GM12864 (cell line): ENCODE measurements at places on chromosomes 3 and 15.

DNA sequence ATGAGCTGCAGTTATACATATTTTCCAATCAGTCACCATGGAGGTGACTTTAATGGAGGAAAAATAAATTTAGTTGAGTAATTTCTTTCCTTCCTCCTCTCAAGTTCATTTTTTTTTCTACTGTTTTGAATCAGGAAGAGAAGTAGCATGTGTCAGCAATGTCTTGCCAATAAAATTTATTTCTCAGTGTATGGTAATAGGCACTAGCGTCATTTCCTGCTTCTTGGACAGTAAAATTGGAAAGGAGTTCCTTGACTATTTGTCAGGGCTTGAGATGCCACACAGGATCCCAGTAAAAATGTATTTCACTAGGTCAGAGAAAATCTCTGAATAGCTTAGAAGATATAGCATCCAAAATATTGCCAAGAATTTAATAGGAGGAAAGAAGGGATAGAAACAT is 605.9 kb downstream of the ROBO1 start:
- DNase-seq, result no peak

- no peak for DNase-seq
Observed at GRCh38 chr15:77001351-77001750, 6.4 kb downstream of the PSTPIP1 start.

DNA sequence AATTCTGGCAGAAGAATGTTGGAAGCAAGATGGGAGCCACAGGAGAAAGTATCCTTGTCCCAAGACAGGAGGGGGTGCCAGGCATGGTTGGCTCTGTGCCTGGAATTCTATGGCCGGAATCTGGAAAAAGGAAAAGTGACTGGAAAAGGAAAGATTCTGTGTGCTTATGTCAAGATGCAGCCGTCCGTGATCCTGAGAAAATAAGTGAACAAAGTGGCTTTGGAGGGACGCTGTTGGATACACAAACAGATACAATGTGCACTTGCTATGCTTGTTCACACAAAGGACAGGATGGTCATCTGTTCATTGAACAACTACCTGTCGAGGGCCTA is 28.5 kb upstream of the MUC20 start:
- no peak for DNase-seq

DNA sequence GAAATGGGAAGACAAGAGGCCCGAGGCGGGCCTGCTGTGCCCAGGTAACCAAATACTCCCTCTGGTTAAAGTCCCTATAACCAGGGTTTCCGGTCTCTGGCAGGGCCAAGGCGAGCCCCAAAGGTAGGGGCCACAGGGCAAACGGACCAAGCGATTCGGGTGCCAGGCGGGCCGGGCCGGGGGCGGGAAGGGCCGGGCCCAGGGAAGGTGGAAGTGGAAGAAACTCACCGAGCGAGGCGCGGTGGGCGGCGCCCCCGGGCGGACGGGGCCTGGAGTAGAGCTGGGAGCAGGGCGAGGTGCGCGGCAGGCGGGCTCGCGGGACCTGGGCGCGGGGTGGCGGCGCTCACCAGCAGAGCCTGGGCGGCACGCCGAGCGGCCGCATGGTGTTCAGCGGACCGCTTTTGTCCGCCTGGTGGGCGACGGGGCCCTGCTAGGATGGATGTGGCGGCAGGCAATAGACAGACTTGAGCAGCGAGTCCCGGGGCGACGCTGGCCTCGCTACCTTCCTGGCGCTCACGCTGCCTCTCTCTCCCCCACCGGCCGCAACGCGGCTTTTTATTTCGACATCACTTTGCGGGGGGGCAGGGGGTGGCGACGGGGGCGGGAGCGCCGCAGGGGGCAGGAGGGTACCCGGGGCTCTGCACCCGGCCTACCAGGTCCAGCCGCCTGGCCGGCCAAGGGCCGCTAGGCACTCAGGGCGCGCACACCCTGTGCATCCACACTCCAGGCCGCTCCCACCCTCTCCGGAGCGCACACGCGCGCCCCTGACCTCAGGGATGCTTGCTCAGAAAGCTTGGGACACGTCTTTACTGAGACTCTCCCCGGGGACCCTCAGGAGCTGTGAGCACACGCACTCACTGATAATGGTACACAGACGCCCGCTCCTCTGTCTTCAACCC is at the start of gene GATA2:
Gene GATA2, minus strand, starts transcription at position 531 of the 899 bp plus-strand sequence. CDS start 6,170 bp downstream, outside the sequence.
- DNase-seq, result no peak

GRCh38 chr3:72270072-72270681 is 485.2 kb upstream of the PROK2 start:
- DNase-seq, result no peak

GRCh38 chr3:170178651-170179050 is 2.9 kb downstream of the PHC3 start:
- no peak for DNase-seq

- no peak for DNase-seq
Observed at GRCh38 chr3:170278627-170279026, 56.4 kb downstream of the PRKCI start.

- no peak for DNase-seq
Observed at GRCh38 chr3:160187288-160187687, 37.9 kb upstream of the C3orf80 start.

DNA sequence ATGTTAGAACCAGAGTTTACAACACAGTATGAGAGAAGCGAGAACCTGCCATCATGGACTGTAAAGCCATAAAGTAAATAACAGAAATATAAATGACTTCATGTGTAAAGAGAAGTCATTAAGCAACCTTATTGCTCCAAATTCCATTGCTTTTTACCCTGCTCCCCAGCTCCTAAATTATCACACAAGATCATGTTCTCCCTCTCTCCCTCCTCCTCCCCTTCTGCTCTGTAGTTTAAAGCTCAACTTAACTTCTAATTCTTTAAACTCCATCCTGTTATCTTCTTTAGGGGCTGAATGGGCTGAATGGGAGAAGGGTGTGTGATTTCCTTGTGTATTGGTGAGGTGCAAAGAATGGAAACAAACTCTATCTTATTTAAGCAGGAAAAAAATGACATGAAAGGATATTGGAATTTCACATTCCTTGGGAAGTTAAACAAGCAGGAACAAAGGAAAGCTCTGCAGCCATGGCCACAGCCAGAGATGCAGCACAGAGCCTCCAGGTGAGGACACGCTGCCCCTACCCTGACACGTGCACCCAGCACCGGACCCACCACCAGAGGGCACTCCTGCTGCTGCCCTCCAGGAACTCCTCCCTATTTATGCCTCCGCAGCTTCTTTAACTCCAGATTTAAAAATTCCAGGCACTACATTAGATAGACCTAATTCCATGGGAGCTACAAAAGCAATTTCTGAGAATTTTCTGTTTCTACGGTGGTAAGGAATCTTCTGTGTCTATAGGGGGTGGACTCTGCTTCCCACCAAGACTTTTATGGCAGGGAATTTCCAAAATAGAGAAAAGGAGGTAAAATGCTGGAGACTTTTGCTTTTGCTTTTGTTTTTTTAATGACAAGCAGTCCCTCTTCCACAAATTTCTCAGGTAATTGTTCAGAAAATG is 76.9 kb upstream of the ABI3BP start:
- peak; percentile 21 for DNase-seq

DNA sequence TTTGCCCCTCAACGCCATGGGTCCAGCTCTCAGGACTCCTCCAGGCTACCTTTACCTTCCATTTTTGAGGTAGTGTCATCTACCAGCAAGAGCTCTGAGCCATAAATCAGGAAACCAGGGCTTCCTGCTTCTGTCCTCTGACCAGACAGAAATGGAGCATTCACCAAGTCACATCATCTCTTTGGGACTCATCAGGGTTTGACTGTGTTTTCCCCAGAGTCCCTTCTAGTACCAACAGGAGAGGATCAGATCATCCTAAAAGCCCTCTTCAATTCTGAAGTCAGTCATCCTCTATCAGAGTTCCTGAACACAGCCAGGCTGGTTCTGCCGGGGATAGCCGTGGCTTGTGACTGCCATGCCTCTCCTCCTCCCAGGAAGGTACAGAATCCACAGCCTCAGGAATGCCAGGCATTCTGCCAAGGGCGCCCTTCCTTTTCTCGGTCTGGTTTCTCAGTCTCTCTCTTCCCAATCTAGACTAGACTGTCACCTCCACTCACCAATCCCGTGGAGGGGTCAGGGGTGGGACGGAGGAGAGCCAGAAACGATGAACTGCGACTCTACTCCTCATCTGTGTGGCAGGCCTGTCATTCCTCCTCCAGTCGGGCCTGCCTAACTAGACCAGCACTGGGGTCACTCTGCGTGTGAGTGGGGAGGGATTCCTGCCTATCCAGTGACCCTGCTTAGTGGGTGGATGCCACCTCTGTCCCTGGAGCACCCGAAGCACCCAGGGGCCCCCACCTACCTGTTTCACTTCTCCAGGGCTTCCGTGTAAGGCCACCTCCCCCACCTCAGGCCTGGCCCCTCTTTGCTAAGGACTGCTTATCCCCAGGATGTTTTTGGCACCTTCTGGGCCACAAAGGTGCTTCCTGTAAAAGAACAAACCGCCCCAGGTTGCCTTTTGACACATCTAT is 30.9 kb downstream of the CCNL1 start:
- DNase-seq, result no peak

GRCh38 chr3:104257486-104257885 is 1109.2 kb upstream of the ALCAM start:
- DNase-seq, result no peak

- DNase-seq, result no peak
Observed at GRCh38 chr3:98824256-98824655, 61.1 kb downstream of the ST3GAL6 start.

- DNase-seq, result no peak
Observed at GRCh38 chr3:172034786-172035685, 4.3 kb upstream of the FNDC3B start.

DNA sequence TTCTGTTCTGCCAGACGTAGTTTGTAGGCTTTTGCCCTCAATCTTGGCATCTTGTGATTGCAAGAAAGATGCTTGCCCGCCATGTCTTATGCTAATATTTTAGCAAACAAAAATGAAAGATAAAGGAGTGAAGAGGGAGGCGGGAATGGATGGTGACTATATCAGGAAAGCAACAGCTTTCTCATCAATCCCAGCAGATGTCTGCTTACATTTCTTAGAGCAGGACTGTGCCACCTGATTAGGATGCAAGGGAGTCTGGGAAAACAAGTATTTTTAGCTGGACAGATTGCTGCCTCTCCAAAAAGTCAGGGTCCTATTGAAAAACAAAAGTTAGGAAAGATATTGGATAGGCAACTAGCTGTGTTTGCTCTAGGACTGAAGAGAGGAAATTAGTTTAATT is 34.6 kb upstream of the DPH6 start:
- DNase-seq, result no peak

DNA sequence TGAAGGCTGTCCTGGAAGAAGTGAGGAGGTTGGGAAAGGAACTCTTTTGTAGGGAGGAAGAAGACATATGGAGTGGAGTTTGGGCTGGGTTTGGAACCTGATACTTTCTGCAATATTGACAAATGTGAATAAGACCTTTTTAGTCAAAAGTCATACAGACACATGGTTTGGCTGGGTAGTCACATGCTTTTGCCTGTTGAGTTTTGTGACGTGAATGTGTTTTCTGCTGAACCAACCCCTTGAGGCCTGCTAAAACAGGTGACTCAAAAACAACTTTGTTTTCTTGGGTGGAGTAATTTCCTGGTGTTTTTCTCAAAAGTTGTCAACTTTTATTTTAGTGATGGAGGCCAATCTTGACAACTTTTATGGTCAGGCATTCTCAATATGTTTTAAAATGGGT is 39.4 kb upstream of the CCR4 start:
- DNase-seq, result no peak

GRCh38 chr3:113096188-113096892 is 105.6 kb downstream of the GTPBP8 start:
- DNase-seq, result no peak

GRCh38 chr15:81098861-81099651 is 35.0 kb upstream of the CFAP161 start:
- no peak for DNase-seq

- no peak for DNase-seq
Observed at GRCh38 chr15:51864408-51865056, 35.1 kb downstream of the TMOD3 start.

- DNase-seq, result no peak
Observed at GRCh38 chr3:184691397-184692231, 20.2 kb downstream of the MAGEF1 start.

GRCh38 chr15:72915843-72916242 is 132.3 kb upstream of the ADPGK start:
- DNase-seq, result no peak

- no peak for DNase-seq
Observed at GRCh38 chr3:124656531-124656930, 73.7 kb upstream of the UMPS start.

DNA sequence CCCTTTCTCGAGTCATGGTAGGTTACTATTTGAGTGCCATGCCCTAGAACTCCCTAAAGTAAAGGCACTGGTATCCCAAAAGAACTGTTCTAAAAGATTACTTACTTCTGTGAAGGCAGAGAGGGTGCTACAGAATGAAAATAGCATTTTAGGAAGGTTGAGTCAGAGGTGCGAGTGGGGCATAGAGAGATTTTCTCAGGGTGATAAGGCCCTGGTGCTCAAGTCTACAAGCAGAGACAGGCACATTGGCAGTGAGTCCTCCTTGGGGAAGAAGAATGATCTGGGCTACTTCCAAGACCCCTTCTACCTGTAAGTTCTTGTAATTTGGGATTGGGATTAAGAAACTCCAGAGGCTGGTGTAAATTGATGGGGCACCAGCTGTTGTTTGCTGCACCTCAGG is 96.7 kb downstream of the AKAP13 start:
- no peak for DNase-seq
